ENCODE measurements at places on chromosomes 3 and 15.

DNA sequence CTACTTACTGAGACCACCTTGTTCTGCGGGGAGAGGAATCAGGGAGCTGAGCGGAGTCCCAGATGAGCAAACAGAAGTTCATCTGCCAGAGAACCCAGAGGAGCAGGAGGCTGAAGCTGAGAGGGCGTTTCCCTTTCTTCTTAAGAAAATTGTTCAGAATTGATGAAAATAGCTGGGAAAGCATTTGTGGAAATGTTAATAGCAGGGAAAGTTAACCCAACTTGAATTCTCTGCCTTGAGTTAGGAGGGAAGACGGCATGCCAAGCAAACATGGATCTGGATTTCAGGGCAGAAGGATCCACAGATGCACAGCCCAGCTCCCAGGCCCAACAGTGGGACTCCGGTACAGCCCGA lies 23.2 kb downstream of the CRABP1 start:
- DNase-seq = no peak

GRCh38 chr15:22961762-22962161 lies 18.4 kb downstream of the CYFIP1 start:
- no peak for DNase-seq

DNA sequence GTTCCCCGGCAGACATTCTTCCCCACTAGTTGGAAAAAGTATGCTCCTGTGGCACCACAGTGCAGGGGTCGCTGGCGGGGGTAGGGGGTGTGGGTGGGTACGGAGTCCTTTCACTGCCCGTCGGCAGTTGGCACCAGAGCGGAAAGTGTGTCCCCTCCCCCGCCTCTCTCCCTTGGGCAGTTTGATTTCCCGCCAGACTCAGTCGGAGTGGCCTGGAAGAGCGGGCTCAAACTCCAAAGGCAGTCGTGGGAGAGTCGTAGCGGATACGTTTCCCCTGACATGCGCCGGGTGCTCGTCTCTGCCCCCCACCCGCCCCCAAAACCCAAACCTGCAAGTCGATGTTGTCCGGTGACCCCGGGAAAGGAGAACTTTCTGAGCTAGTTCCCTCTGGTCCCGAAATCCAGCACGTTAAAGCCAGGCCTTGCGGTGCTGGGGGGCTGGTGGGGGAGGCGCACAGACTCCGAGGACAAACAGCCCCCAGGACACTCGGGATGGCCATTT lies 4.4 kb upstream of the FOXB1 start:
- DNase-seq = no peak

DNA sequence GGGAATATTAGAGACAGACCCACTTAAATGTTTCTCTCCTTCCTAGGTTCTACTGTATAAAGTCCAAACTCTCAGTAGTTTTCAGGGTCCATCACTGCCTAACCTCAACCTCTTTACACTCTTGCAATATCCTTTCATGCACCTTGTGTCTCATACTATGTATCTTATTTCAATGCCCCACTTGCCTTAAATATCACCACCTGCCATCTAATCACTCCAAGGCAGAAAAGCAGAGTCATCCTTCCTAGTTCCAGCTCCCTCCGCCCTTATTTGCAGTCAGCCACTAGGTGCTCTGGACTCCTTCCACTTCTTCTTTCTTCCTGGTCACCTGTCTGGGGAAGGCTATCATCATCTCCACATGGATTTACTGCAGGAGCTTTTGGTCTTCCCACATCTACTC lies 322.0 kb downstream of the MFSD1 start:
- DNase-seq = no peak

DNA sequence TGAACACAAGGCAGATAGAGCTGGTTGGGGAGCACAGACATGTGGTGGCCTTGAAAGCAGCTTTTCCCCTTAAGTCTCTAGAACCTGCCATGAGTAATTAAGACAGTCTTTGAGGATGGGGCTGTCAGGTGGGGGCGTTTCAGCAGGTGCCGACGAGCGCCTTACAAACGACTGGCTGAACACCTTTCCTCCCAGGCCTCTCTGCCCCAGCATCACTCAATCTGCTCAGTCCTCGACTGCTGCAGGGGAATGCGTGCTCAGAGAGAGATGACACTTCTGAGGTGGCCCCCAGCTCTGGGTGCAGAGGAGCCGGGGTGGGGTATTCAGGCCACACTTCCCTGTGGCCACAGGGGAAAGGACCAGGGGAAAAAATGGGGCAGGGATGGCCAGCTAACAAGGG lies 8.1 kb upstream of the NCKIPSD start:
- DNase-seq = no peak

GRCh38 chr15:66570842-66571478 lies 5.2 kb upstream of the LCTL start:
- DNase-seq = no peak

GRCh38 chr15:40266828-40267304 lies 16.0 kb downstream of the ANKRD63 start:
- no peak for DNase-seq

DNA sequence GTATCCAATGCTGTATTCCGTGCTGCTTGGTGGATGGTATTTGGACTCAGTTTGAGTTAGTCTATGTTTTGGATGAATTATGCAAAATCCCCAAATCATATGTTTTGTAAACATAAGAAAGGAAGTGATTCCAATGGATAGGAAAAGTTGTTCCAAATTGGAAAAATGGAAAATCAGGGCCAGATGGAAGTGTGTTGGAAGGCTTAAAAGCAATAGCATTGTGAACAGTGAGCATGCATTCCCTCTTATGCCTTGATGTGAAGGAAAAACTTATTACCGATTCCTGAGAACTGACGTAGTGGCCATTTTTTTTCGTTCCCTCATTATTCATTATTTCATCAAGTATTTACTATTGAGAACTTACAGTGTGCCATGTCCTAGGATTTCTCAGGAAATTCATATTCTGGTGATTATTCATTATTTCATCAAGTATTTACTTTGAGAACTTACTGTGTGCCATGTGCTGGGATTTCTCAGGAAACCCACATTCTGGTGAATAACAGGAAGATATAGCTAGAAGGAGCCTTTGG lies 144.1 kb upstream of the TPRG1 start:
- DNase-seq = no peak

DNA sequence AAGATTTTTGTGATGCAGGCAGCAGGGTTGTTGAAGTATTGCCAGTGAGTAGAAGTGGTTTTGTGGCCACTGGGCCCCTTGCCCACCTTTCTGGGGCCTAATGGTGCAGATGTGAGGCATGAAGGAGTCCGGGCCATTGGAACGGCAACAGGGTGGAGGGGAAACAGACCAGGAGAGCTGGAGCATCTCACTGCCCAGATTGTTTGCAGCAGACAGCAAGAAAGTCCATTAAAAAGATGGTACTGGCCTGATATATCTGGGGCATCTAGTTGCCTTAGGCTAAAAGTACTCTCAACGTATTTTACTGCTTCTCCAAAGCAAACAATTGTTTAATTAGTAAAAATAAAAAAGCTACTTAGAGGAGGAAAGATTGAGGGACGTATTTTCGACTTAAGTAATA lies 298.4 kb downstream of the SATB1 start:
- no peak for DNase-seq

- DNase-seq = no peak
Observed at GRCh38 chr15:43774062-43774461, 2.7 kb downstream of the ELL3 start.

DNA sequence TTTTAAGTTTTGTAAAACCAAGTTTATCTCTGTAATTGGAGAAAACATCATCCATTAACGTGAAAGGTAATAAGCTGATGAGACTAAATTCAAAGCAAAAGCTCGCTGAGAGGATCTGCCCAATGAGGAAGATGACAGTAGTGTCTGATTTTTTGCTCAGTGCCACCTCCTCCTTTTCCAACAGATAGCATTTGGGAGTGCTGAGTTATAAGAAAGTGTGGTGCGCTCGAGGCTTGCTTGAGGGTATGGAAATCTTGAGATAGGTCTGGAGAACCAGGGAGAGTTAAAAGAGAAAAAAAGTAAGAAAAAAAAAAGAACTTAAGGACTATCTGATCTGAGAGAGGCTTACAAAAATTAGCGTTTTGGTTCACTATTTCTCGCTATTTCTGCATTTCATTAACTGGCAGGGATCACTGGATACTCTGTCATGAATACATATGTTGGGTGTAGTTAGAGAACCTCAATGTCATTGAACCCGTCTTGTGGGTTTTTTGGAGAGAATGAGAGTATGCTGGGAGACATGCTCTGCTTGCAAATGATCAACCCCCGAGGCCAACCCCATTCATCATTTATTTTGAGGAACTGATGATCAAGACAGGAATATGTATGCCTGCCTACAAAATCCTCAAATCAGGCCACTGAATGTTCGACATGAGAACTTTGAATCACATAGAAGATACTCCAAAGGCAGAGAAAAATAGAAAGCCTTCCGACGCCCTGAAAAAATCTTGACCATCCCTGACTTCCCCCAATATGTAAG lies 973 bp upstream of the USP13 start:
- DNase-seq = no peak

DNA sequence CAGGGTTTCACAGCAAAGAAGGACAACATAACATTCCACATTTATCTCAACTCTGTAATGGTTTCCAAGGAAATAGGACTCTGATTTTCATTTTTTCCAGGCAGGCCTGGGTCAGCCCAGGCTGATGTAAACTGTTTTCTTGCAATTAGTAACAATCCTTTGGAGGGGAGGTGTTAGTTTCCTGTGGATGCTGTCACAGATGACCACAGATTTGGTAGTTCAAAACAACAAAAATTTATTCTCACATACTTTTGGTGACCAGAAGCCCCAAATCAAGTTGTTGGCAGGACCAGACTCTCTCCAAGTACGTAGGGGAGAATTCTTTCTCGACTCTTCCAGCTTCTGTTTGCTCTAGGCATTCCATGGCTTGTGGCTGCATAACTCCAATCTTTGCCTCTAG lies 88.0 kb downstream of the EDEM1 start:
- no peak for DNase-seq

- DNase-seq = no peak
Observed at GRCh38 chr15:86317384-86317740, 237.7 kb downstream of the AGBL1 start.

DNA sequence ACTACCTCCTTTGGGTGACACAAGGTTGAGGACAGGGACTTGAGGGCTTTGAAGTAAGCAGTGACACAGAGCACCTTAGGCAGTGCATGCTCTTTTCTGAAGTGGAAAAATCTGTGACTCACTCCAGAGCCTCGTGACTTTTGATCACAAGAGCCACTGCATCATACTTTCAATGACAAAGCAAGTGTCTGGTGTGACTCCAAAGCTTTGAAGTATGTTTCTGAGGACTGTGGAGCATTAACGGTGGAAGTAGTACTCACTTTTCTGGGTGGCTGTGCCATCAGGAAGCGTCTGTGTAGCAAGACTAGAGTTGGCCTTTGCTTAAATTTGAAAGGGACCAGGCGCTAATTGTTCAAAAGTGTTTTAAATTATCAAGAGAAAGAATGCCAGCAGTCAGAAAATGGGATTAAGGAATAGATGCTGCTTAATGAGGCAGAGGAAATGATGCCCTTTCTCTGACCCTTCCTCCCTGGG lies 210.7 kb upstream of the TRIM42 start:
- no peak for DNase-seq

DNA sequence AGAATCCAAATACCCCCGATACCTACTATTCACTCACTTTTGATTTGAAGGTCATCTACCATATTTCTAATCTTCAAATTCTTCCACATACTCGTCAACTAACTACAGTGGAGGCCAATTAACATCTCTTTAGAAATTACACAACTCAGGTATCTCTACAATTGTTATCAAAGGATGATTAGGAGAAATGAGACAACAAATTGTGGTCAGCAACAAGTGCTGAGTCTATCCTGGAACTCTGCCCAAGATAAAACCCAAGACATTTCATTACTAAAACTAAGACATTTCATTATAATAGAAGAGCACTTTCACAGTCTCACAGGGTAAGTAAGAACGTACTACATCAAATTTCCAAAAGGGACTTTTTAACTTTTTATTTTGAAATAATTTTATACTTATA lies 100.0 kb downstream of the TBC1D5 start:
- DNase-seq = no peak

- no peak for DNase-seq
Observed at GRCh38 chr15:89408372-89409183, 74.0 kb upstream of the POLG start.

DNA sequence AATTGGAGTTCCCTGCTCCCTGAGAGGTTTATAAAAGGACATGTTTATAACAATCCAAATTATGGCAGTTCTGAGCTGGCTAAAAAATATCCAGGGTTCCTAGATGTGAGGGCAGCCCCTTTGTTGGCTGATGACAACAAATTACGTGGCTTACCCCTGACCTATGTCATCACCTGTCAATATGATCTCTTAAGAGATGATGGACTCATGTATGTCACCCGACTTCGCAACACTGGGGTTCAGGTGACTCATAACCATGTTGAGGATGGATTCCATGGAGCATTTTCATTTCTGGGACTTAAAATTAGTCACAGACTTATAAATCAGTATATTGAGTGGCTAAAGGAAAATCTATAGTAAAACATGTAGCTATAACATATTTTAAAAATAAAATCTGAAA lies 13.9 kb downstream of the AADAC start:
- DNase-seq = no peak

GRCh38 chr3:8607234-8608040 lies 37.2 kb downstream of the SSUH2 start:
- no peak for DNase-seq

- DNase-seq = no peak
Observed at GRCh38 chr3:183698756-183699155, 1.2 kb downstream of the YEATS2 start.

DNA sequence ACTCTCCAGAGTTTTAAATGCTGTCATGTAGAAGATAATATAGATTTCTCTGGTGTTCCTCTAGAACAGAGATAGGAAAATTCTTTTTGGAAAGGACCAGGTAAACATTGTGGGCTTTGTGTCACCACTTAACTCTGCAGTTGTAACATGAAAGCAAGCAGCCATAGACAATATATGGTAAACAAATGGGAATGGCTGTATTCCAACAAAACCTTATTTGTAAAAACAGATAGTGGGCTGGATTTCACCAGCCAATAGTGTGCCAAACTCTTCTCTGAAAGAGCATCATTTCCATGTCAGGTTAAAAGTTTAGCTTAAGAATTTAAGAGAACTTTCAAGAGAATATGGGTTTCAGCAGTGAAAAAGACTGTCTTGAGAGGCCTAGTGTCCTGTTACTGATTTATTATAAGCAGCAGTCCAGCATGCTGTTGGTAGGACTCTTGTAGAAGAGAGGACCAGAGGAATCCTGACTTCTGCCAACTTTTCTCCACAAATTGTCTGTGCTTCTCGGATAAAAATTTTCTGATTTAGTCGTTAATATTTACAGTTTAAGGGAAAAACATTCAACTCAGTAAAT lies 107.7 kb downstream of the TCF12 start:
- no peak for DNase-seq

Measured in activated CD4-positive, alpha-beta T cell treated with anti-CD3 and anti-CD28 coated beads, Interleukin-2, amount 10 ng/mL, durations not matched to agents 7 days and 5 days (primary cell).